ENCODE measurements at places on chromosomes 3 and 15. TPM values are rescaled to one million over a fixed set of nuclear protein-coding genes. Genes with fewer than 3 reads are reported as not detected.
A peak's percentile ranks its signal among the peaks of the same experiment; 100 is the strongest.

DNA sequence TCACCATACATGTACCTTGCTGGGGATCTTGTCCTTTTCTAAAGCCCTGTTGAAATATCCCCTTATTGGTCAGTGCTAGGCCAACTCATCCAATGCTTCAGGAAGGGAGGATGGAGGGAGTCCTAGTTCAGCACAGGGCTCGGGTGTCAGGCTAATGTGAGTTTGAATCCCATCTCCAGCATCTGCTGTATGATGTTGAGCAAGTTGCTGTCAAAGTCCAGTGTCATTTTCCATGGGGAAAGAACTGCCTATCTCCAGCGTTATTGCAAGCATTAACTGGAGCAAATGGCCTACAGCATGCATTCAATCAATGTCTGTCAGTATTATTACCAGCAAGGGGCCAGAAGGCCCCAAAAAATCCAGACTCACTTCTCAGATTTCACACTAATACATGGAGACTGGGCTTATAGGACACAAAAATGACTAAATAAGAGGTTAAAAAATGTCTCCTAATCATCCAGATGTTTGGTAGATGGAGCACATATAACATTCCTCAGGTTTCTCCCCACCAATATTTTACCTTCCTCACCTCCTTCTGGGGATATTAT, 40.8 kb downstream of the SRGAP3 start:
- H3K27ac ChIP-seq: no peak overlapping the region
- H3K27me3 ChIP-seq: peaks cover 17% of the 10 kb centered on the region
- H3K36me3 ChIP-seq: no peaks in the 10 kb centered on the region

GRCh38 chr3:7290077-7290825, 429.3 kb downstream of the GRM7 start:
- H3K27me3 ChIP-seq: no peaks in the 10 kb centered on the region
- H3K4me3 ChIP-seq: no peak overlapping the region
- no peaks in the 10 kb centered on the region for H3K4me1 ChIP-seq
- no peak for DNase-seq
- H3K36me3 ChIP-seq: no peaks in the 10 kb centered on the region

DNA sequence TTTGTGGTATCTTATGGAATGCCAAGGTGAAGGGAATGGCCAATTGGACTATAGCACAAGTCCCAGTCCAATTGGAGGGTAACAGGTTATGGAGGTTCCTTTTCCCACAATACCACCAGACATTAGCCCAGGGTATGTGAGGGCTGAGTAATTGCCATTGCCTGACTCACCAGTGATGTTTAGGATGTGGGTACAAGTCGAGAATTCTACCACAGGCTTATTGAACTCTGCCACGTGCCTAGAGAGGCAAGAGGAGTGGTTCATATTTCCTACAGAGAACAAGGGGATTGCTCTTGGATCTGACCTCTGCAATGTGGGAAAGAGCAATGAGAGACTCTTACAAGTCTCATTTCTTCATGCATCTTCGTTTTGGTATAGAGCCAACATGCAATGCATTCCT, 85.0 kb upstream of the XCR1 start:
- H3K36me3 ChIP-seq: no peaks in the 10 kb centered on the region
- no peaks in the 10 kb centered on the region for H3K4me1 ChIP-seq
- H3K4me3 ChIP-seq: no peak overlapping the region
- H3K27ac ChIP-seq: no peak overlapping the region
- H3K27me3 ChIP-seq: no peaks in the 10 kb centered on the region
- no peak for DNase-seq

DNA sequence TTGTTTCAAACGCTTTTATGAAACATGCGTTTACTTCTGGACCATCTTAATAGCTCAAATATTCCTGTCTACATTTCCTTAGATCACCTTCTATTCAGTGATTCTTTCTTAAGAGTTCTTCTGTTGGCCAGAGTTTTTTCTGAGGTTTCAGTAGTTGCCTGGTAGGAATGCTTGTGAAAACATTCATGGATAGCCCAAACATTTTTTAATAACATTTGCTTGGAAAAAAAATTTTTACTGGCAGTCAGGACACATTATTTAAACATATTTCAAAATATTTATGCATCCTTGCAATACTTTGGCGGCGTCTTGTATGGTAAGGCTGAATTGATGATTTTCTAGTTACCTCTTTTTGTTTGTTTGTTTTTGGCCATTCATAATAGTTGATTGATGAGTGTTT, 47.4 kb upstream of the ZBTB20 start:
- peak overlapping the region; percentile 4 for H3K27ac ChIP-seq
- H3K4me3 ChIP-seq: no peak overlapping the region
- no peaks in the 10 kb centered on the region for H3K27me3 ChIP-seq
- DNase-seq: peak; percentile 2

- H3K36me3 ChIP-seq: no peaks in the 10 kb centered on the region
- H3K27ac ChIP-seq: peak overlapping the region; percentile 86
- peaks cover 22% of the 10 kb centered on the region for H3K4me1 ChIP-seq
- peak overlapping the region; percentile 14 for H3K4me3 ChIP-seq
- no peaks in the 10 kb centered on the region for H3K27me3 ChIP-seq
These were observed 18.1 kb downstream of the CSPG4 start for GRCh38 chr15:75694241-75695182.

- H3K4me1 ChIP-seq: peaks cover 13% of the 10 kb centered on the region
- peak; percentile 4 for DNase-seq
- no peaks in the 10 kb centered on the region for H3K36me3 ChIP-seq
- H3K27me3 ChIP-seq: no peaks in the 10 kb centered on the region
These were observed 132.9 kb downstream of the KCNMB2 start for GRCh38 chr3:178669022-178669601.

GRCh38 chr3:156151824-156152428, 31.5 kb downstream of the KCNAB1 start:
- H3K4me3 ChIP-seq: no peak overlapping the region
- no peaks in the 10 kb centered on the region for H3K27me3 ChIP-seq
- H3K4me1 ChIP-seq: no peaks in the 10 kb centered on the region
- H3K27ac ChIP-seq: no peak overlapping the region

DNA sequence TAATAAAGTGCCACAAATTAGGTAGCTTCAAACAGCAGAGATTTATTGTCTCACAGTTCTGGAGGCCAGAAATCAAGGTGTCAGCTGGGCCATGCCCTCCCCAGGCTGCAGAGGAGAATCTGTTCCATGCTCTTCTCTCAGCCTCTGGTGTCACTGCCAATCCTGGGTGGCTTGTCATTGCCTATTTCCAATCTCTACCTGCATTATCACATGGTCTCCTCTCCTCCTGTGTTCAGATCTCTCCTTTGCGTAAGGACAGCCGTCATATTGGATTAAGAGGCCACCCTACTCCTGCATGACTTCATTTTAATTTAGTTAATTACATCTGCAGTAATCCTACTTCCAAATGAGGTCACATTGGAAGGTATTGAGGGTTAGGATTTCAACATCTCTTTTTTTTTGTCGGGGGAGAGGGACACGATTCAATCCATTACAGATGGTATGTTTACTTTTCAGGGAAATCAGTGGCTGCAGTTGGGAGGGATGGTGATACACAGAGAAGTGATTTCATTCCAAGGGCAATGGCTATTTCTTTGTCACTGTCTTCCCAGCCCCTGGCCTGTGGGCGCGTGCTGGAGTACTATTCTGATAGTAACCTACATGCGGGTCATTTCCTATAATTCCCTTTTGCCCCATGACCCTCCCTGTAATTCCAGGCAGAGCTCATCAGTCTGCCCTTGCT, 169.4 kb downstream of the MINAR1 start:
- peaks cover 14% of the 10 kb centered on the region for H3K4me1 ChIP-seq
- no peak for DNase-seq
- H3K4me3 ChIP-seq: no peak overlapping the region

- no peaks in the 10 kb centered on the region for H3K27me3 ChIP-seq
- H3K4me1 ChIP-seq: peaks cover 15% of the 10 kb centered on the region
These were observed 77.6 kb upstream of the WNT5A start for GRCh38 chr3:55564726-55565125.

GRCh38 chr3:126361211-126361610, 4.0 kb upstream of the KLF15 start:
- H3K36me3 ChIP-seq: no peaks in the 10 kb centered on the region
- H3K27me3 ChIP-seq: no peaks in the 10 kb centered on the region
- H3K4me3 ChIP-seq: no peak overlapping the region

DNA sequence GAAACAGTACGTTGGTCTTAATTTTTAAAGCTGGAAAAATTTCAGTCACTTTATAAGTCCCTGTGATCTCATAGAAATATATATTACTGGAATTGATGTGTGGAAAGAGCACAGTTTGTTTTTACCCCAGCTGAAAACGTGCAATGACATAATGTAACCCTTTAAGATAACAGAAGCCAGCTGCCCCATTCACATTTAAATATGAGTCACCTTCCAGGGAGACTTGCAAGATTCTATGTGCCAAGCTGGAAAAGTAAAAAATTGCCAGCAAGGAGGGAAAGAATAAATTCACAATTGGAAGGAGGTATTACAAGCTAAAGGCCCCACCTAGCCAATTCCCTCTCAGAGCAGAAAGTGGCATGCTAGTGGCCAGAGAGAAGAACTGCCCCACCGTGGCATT, 50.2 kb downstream of the SAMMSON start:
- no peaks in the 10 kb centered on the region for H3K4me1 ChIP-seq
- no peak overlapping the region for H3K4me3 ChIP-seq
- no peak for DNase-seq
- H3K27ac ChIP-seq: no peak overlapping the region
- no peaks in the 10 kb centered on the region for H3K36me3 ChIP-seq
- no peaks in the 10 kb centered on the region for H3K27me3 ChIP-seq

DNA sequence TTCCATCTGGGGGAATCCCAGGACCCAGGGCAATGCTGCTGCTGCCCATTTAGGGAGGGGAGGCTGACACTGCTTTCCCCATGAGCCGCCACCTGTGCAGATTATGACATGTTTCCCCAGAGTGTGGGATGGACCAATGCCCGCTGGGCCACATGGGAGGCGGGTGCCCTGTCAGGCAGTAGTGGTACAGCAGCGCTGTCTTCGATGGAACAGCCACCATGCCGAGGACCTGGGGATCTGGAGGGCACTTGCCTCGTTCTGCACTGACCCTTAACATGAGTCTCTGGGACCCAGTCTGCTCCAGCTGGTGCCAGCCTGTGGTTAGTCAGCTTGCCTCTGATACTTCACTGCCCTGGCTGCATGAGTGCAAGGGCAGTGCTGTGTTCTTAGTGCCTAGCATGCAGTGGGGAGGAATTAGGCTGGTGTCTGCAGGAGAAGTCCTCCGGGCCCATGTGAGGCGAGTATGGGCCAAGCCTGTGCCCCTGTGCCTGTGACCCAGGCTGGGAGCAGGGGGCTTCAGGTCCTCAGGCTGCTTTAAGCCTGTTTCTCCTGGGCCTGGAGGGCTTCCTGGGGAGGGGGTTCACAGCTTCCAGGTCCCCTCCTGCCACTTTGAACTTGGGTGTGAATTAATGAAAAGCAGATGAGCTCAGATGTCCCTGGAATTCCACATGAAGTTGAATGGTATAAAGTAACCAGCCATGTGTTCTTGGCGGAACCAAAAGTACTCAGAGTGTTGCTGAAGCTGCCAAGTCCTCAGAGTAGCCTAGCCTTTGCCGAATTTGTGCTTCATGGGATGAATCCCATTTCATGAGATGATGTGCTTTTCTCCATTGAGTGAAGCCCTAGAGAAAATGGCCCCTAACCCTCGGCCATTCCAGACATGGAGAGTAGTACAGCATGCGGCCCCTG, 22.9 kb downstream of the KLF13 start:
- peaks cover 47% of the 10 kb centered on the region for H3K4me1 ChIP-seq
- no peak overlapping the region for H3K4me3 ChIP-seq
- H3K27ac ChIP-seq: no peak overlapping the region
- no peaks in the 10 kb centered on the region for H3K36me3 ChIP-seq

GRCh38 chr3:193884027-193884426, 251.9 kb upstream of the HES1 start:
- no peaks in the 10 kb centered on the region for H3K4me1 ChIP-seq
- H3K27me3 ChIP-seq: no peaks in the 10 kb centered on the region

GRCh38 chr3:101117980-101118379, 124.8 kb upstream of the ABI3BP start:
- no peaks in the 10 kb centered on the region for H3K27me3 ChIP-seq
- no peak overlapping the region for H3K27ac ChIP-seq
- no peaks in the 10 kb centered on the region for H3K36me3 ChIP-seq
- H3K4me3 ChIP-seq: no peak overlapping the region
- H3K4me1 ChIP-seq: peaks cover 12% of the 10 kb centered on the region
- no peak for DNase-seq

DNA sequence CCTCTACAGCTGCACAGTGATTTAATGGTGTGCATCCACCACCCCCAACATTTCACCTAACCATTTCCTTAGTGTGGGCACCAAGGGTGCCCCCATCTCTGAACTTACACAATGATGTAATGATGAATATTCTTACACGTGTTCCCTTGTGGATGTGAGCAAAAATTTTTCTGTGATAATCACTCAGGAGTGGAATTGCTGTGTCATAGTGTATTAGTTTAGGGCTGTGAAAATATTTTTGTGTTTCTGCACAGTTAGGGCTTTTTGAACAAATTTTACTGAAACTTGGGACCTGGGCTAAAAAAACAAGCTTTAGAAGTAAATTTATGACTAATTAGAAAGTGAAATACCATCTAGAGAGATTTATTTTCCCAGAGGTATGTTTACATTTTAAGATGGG, 134.5 kb upstream of the CCNL1 start:
- no peak for DNase-seq
- H3K27ac ChIP-seq: no peak overlapping the region
- H3K27me3 ChIP-seq: no peaks in the 10 kb centered on the region
- H3K36me3 ChIP-seq: no peaks in the 10 kb centered on the region
- H3K4me1 ChIP-seq: 0 out of 2 replicates have a peak, but pooled peaks cover 8% of the 10 kb centered on the region

DNA sequence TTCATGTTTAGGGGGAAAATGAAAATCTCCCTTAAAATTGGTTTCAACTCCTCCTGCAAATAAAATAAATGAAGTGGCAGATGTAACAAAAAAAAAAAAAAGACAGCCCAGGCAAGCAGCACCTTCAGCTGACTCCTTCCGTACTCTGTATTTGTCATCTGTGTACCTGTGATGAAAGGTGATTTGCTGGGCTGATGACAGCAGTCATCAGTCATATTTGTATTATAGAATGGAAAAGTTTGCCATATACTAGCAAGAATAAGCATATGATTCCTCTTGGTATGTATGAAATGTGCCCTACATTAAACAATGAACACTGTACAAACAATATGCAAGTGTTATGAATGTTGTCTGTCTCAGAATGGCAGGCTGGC, 44.1 kb upstream of the WWTR1 start:
- H3K4me1 ChIP-seq: peaks cover 4% of the 10 kb centered on the region
- H3K27me3 ChIP-seq: no peaks in the 10 kb centered on the region
- no peak overlapping the region for H3K27ac ChIP-seq
- H3K36me3 ChIP-seq: no peaks in the 10 kb centered on the region
- no peak for DNase-seq

Gene CAPN7
- total RNA-seq: 35.8 TPM

Gene SLC35G2
- total RNA-seq: 8.9 TPM

Gene ARL14
- not detected for total RNA-seq

Gene THPO
- 0.61 TPM for total RNA-seq

Gene PIERCE2
- not detected for total RNA-seq

Gene SIN3A
- 68.5 TPM for total RNA-seq

Gene CSPG4
- total RNA-seq: 11.1 TPM

Gene CX3CR1
- total RNA-seq: not detected

Gene NPAP1
- not detected for total RNA-seq

Gene PLSCR4
- 4.1 TPM for total RNA-seq

Gene MEGF11
- total RNA-seq: 7.3 TPM

Gene PYGO1
- total RNA-seq: 22.0 TPM

Gene MYLK
- total RNA-seq: 3.2 TPM

Gene STRIT1
- total RNA-seq: not detected

Gene CP
- total RNA-seq: 0.08 TPM

Gene TMPRSS7
- not detected for total RNA-seq

Gene DUOXA1
- total RNA-seq: not detected

All from SJCRH30 (cell line).